ELR (cell line): ENCODE measurements at places on chromosomes 2 and 18.

- DNase-seq = peak; percentile 92
Measured at GRCh38 chr18:2302628-2303516, 268.4 kb downstream of the METTL4 start.

- no peak for DNase-seq
Measured at GRCh38 chr2:45127321-45127720, 118.1 kb upstream of the SIX2 start.

GRCh38 chr2:178946494-178946893 lies 103.4 kb downstream of the CCDC141 start:
- DNase-seq = no peak

DNA sequence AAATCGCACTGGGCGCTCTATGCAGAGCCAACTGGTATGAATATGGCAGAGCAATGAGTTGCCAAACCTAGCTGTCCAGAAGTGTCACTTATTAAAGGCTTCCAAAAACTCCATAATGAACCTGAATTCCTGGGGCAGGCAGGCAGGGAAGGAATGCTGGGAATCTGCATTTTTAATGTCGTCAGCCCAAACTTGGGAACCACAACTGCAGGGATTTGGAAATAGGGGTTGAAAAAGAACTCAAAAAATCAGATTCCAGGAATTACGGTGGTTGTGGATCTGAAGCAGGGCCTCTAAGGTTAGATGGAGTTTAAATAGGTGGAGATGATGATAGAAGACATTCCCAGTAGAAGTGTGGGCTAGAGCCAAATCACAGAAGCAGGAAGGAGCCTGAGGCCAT lies 15.0 kb downstream of the NCKAP5 start:
- no peak for DNase-seq

- DNase-seq = peak; percentile 54
Measured at GRCh38 chr2:36562973-36563532, 34.9 kb downstream of the FEZ2 start.

- DNase-seq = no peak
Measured at GRCh38 chr2:240343548-240343947, 91.9 kb upstream of the GPC1 start.

- DNase-seq = no peak
Measured at GRCh38 chr2:37039580-37039979, 44.6 kb downstream of the HEATR5B start.

DNA sequence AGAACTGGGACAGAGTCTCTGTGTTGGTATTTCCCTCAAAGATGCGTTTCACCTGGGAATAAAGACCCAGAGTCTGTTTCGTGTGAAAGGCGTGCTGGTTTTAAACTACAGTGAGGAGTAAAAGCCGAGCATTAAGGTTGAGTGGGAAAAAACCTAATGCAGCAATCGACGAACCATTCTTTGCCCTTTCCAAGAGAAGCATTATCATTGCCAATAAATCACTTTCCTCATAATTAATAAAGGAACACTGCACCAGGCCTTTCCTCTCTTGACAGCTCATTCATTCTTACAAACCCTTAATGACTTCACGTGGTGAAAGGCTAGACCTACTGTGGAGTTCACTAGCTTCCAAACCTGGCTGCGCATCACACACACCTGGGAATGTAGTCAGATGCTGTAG lies 896 bp upstream of the SLC8A1 start:
- DNase-seq = no peak

DNA sequence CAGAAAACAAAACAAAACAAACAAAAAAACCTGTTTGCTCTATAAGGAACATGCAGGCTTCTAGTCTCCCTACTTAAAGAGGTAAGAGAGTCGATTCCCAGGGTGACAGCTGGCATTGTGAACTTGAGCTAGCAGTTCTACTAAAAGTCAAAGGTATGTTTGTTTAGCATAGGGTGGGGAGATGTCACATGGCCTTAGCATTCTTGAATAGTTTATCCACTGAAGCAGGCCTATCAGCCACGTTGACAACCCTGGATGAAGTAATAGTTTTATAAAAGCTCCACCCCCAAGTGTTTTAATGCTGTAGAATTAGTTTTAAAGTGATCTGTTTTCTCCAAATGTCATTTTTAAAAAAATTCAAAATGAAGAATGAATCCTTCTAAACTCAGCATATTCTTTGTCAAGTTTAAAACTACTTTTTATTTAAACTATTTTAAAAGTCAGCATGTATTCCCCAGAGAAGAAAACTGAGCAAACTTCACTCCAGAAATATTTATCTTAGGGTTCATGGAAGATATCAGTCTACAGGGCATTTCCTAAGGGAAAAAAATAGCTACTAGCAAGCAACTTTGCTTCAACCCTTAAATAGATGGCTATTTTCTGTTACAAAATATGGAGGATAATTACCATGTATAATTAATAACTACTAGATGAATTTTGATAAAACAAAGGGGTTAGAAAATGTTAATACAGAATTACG lies 1.7 kb downstream of the MYOM1 start:
- no peak for DNase-seq

- DNase-seq = peak; percentile 45
Measured at GRCh38 chr2:62217970-62218369, 22.1 kb downstream of the B3GNT2 start.

- DNase-seq = peak; percentile 20
Measured at GRCh38 chr2:9782197-9782719, 61.0 kb upstream of the TAF1B start.

DNA sequence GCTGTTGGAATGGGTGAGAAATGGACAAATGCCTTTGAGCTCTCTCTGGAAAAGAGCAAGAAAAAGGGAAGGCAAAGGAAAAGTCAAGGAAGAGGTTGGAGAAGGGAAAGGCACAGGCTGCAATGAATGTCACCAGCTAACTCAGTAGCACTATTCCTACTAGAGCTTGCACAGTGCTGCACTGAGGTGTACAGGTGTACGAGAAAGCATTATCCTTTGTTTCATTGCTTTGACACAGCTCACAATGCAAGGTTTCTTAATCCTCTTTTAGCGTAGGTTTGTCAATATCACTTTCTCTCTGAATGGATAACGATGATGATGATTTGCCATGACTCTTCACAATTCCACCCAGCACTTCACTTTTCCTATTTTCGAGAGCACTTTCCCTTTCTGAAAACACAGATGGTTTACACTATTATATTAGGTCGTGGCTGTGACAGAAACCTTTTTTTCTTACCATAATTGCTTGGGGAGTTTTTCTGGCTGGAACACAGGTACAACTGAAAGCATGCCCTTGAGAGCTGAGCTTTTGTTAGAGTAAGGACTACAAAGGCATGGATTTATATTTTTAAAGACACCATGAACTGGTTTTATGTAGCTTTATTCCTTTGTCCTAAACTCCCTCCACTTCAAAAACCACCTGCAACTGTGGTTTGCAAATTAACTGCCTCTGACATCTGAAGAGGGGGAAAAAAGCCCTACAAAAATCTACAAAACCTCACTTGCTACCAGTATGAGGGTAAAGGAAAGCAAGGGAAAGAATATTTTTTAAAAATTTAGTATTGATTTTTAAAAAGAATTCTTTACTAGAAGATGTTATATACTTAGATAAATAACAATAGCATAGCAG lies 265.5 kb downstream of the TGIF1 start:
- DNase-seq = no peak

DNA sequence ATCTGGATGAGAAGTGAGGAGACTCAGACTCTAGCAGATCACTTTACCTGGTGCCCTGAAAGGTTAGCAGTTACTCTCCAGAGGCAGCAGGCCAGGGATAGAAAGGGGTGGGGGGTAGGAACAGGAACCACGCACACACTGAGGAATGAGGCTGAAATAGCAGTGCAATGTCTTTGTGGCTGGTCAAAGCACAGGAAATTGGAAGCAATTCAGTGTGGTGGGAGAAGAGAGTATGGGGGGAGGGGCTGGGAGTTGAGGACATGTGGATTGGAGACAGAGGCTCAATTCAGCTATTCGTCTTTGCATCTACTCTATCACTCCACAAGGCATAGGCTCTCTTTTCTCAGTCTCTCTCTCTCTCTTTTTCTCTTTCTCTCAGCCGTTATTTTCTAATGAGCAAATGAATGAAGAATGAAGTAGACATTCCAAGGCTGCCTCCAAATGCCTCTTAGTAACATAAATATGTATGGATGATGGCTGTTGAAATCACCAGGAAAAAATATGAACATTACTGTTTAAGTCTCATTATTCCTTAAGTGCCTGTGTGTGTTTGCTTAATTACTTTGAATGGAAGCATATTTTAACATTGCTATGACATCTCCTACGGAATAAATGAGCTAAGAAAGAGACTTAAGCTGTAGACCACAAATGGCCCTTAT lies 979.4 kb downstream of the TSN start:
- peak; percentile 56 for DNase-seq

DNA sequence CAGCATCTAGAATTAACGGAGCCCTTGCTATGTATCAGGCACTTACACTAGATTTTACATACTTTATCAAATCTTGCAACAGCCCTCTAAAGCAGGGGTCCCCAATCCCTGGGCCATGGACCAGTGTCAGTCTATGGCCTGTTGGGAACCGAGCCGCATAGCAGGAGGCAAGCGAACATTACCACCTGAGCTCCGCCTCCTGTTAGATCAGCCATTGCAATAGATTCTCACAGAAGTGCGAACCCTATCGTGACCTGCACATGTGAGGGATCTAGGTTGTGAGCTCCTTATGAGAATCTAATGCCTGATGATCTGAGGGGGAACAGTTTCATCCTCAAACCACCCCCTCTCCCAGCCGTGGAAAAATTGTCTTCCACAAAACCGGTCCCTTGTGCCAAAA lies 13.4 kb downstream of the DNAJB2 start:
- DNase-seq = no peak

DNA sequence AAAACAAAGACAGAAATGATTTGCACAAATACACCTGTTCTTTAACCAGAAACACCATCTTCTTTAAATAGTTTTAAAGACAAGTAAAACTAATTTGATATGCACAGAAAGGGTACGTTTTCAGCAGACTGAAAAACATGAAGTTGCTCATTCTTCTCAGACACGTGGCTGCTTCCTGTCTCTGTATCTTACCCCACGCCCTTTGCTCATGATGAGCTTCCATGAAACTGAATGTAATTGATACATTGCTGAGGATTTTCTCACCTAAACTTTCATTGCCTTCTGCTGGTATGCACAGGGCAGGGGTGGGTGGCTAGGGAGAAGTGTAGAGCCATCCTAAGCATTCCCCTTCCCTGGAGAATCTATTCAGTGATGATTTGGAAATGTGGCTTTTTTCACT lies 644.3 kb downstream of the BCL11A start:
- DNase-seq = no peak

DNA sequence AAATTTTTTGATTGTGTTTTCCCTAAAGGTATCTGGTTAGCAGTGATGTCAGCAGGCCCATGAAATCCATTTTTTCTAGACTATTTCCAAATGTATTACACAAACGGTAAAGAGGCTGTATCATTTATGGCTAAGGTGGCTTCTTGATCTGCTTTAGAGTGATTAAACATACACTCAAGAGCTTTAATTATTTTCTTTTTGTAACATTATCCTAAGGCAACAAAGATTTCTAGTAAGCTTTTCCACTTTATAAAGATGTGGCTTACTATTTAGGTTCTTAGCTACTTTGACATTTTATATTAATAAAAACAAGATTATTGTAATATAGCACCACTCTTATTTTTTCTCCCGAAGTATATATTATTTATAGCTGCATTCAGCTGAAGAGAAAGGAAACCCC lies 16.5 kb downstream of the MFF start:
- no peak for DNase-seq

DNA sequence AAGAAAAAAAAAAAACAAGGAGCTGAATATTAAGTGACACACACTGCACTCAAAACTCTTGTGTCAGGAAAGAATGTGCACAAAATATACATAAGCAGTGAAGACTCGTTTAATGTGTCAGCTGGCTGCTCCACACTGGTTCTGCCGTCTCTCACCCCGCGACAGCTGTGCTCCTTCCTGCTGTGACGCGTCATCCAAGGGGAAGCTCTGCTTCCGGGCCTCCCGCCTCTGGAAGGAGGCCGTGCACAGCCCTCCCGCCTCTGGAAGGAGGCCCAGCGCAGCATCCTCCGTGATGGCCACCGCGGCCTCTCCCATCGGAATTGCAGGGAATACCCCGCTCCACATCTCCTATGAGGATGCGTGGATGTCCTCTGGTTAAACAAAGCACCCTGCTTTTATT lies 151.0 kb downstream of the HDAC4 start:
- peak; percentile 76 for DNase-seq

DNA sequence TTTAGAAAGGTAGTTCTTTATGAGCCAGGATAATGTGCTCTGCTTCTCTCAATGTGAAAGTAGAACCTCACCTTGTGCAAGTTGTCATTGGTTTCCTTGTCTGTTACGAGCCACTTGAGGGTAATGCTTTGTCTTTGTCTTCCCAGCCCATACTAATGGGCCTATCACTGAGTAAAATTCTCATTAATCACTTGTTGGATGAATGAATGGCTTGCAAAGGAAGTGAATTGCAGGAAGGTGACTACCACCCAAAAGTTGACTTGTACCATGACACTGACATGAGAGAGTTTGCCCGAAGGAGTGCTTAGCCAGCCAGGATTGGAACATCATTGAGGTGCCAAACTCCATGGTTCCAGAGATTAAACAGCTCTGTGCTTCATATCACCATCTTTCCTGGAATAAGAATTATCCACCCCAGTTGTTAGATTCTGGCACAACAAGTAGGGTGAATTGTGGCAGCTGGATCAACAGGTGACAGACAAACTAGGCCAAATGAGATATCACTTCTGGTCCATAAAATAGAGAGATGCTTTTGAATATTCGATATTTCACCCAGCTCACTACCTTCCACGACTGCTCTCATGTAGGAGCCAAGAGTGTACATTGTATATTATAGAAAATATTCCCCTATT lies 20.5 kb upstream of the CD28 start:
- DNase-seq = peak; percentile 62

DNA sequence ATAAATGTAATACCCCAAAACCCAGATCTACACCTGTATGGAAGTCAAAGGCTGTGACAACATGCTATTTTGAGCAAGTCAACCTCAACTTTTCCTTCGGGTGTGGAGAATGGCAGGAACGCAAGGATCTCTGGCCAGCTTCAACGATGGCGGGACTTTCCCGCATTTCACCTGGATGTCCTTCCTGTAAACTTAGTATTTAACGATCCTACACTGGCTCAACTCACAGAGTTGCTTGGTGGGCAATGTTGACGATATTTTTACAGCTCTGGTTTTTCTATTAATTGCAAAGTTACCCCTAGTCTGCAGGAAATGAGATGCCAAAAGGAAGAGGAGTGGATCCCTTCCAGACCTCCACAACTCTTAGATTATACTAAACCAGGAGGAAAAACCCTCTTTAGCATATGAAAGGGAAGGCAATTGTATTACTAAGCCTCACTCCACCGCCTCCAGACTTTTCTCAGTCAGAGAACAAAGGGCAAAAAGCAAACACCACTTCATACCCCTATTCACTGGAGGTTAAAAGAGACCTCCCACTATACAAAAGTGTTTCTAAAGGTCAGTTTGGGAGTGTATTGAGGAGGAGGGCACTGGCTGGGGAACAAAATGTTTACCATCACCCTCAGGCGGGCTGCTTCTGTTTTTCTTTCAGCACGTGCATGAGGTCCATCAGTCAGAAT lies 56.5 kb upstream of the ACVR1 start:
- no peak for DNase-seq

GRCh38 chr2:106158871-106159270 lies 35.2 kb downstream of the UXS1 start:
- no peak for DNase-seq

- DNase-seq = no peak
Measured at GRCh38 chr2:64930258-64930671, 58.9 kb upstream of the SLC1A4 start.
